ENCODE measurements at places on chromosomes 7 and 10.

DNA sequence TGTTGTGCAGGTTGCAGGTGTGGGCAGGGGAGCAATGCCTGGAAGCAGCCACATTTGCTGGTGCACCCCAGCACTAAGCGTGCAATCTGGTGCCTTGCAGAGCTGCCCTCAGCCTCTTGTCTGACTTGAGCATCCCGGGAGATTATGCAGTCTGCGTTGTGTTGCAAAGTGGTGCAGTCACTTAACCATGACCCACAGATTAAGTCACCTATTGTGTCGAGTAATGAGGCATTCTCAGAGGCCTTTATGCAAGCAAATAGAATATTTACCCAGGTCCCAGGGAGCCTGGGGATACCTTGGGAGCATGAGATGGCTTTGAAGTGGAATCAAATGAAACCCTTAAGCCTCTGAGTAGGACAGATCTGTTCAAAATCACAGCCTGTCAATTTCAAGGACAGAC is 529.0 kb downstream of the TYW1 start:
- no peak for DNase-seq

- no peak for DNase-seq
These were observed 34.6 kb downstream of the MPLKIP start for GRCh38 chr7:40099837-40100236.

- DNase-seq = no peak
These were observed 246.5 kb downstream of the COBL start for GRCh38 chr7:51070151-51070550.

DNA sequence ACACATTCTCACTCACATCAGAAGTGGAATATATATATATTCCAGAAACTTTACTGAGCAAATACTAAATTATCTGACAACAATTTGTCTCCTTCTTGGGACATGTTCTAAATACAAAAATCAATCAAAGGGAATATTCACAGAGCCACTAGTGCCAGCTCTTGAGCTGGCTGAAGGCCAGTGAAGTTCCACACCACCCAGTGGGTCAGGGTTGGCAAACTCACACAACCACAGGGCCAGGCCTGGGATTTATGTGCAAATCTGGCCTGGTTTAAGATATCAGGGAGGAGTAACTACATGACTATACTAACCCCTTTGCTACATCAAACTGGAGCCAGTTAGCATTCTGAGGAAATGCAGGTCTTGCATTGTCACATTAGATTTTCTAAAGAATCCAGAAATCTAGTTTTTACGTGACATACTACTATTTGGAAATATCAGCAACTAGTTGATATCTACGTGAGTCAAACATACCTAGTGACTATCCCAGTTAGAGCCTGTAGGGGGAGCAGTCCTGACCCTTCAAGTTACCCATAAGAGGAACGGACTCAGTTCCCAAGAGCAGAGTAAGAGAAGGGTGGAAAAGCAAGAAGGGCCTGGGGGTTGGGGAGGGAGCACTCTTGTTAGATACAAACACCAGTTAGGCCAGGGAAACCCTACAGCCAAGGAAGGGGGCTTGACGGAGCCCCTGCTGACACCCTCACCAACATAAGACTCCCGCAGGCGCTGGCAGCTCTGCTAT is 600.4 kb downstream of the KCNMA1 start:
- DNase-seq = no peak

DNA sequence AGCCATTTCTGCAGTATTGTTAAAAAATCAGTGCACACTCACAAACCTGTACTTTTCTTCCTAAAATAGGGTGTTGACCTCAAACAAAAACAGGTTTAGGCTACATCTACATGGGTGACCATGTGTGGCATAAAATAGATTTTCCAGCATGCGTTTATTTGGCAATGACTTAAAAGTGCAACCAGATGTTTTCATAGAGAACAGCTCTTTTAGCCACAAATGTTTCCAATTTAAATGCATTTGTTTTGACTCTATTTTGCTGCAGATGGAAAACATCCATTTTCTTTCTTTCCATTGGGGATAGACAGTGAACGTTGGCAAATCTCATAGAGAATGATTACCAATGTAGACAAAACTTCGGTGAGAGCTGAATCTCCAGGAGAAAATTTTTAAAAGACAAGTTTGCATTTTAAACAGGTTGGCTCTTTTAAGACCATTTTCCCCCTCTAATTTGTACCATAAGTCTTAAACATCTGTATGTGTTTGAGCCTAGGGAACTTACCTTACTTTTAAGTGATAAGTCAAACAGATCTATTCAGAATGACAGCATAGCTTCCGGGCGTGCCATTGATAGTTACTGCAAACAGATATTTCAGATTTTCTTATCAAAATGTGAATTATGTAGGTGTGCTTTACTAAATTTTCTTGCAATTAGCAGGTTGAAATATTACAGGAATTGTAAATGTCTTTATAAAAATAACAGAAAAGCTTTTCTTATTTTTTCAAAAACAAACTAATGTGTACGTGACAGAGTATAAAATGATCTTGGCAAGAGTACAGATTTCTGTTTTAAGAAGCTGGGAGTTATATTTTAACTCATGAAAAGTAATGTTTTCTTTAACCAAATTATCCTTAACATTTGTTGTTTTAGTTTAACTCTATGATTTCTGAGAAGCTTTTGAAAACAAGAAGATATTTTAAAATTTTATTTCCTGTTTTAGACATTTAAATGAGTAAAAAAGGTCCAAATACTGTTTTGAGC is 144.9 kb downstream of the HGF start:
- no peak for DNase-seq

- no peak for DNase-seq
These were observed 6.7 kb downstream of the SH2D4B start for GRCh38 chr10:80544316-80544953.

- DNase-seq = no peak
These were observed 7.1 kb downstream of the ZNF736 start for GRCh38 chr7:64320547-64321513.

- DNase-seq = no peak
These were observed 678.8 kb downstream of the INHBA start for GRCh38 chr7:41024126-41024525.

DNA sequence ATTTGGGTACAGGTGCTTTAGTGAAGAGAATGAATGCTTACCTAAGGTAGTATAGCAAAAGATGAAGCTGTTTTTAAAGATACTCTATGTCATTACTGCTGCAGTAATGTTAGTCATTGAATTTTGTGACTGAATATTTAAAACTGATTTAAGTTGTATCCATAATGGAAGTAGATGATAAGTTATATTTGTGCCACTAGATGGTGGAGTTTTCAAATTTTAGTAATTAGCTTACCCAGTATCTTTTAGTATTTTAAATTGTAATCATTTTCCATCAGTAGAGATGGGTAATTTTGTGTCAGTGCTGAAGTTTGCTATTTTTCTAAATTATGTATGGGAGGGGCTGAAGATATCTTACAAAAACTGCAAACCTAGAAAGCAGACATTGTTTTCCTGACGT is 25.2 kb downstream of the HBP1 start:
- DNase-seq = no peak

DNA sequence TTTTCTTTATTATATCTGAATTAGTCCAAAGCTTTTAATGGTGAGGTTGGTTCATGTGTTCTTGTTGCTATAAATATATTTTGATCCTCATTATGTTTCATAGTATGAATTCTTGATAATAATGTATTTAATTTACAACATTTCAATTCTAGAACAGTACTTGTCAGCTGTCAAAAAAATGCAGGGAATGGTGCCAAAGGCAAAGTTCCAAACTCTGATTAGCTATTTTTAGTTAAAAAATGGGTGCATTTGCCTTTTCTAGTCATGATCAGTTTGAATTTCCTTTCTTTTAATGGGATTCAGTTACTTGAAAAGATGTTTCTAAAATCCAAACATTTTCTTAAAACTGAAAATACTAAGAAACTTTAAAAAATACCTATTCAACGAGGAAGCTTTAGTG is 49.6 kb downstream of the ANKIB1 start:
- no peak for DNase-seq

GRCh38 chr10:5500910-5501309 is 1.5 kb upstream of the CALML5 start:
- DNase-seq = no peak

GRCh38 chr10:42937649-42938180 is 139.2 kb upstream of the RET start:
- no peak for DNase-seq

- DNase-seq = no peak
These were observed 164.2 kb upstream of the DPP6 start for GRCh38 chr7:153887749-153888569.

- no peak for DNase-seq
These were observed 216.6 kb downstream of the AGMO start for GRCh38 chr7:15345216-15345615.

DNA sequence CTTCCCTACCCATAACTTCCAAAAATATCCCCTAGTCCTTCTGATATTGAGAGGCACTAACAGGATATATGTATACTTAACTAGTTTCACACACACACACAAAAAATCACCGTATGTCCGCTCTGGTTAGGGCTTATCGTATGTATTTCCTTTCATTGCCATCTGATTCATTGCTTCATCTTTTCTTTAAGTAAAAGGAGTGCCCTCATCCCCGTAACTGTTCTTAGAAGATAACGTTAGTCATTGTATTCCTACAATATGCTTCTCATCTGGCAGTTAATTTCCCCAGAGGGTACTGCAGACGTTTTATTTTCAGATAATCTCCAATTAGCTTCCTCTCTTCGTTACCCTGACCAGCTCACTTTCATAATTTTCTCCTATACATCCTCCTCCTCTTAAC is 37.3 kb downstream of the NRCAM start:
- DNase-seq = no peak

GRCh38 chr10:69963178-69963834 is 89.3 kb upstream of the MACROH2A2 start:
- no peak for DNase-seq

DNA sequence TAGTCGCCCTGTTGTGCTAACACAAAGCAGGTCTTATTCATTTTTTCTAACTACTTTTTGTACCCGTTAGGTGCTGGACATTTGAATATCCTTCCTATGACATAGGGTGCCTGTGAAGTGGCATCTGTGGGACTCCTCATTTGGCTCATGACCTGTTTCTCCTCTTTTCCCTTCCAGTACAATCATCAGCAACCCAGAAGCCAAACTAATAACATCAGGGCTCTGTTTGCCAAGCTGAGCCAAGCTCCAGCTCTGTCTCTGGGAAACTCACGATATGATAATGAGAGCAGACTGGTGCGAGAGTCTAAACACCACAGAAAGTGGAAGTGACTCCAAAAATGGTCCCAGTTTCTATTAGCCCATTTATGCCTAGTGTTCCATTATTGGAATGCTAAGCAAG is 92.0 kb downstream of the SVIL start:
- no peak for DNase-seq

DNA sequence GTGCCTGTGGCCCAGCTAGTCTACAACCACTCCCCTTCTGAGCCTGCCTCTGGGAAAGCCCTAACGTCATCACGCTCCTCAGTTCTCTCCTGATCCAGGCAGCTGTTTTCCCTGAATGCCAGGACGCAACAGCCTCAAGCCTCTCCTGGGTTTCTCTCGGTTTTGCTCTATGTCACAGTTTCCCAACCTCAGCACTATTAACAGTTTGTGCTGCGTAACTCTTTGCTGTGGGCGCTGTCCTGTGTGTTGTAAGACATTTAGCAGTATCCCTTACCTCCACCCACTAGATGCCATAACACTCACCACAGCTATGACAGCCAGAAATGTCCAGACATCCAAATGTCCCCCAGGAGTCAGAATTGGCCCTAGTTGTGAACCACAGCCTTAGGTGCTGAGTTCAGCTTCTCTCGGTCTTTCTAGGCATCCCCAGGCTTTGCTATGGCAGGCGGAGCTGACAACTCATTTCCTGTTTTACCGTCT is 226.3 kb upstream of the NPVF start:
- no peak for DNase-seq

GRCh38 chr10:53638006-53638405 is 865.4 kb upstream of the MBL2 start:
- DNase-seq = no peak

DNA sequence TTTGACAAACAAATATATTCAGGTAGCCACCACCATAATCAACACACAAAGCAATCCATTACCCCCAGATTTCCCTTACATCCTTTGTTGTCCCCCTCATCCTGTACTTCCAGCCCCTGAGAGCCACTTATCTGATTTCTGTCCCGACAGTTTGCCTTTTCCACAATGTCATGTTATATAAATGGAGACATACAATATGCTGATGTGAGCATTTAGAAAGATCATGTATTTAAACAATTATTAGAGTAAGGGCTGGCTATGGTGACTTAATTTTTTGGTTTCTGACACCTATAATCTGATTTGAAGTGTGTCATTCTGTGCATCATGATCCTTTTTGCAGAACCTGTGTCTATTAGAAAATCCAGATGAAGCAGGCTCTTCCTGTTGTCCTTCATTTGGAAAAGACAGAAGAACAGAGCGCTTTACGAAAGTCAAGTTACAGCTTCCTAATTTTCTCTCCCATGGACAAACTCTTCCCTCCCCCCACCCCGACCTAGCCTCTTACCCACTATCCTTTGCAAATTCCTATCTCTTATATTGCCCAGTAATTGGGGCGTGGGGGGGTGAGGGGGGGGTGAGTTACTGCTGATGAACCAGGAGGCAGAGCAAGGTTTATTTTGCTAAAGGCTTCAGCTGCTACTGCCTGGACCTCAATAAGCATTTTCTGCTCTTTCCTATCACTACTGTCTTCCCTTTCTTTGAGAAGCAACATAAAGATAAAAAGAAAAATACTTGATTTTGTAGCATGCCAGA is 252.4 kb upstream of the C7orf33 start:
- DNase-seq = no peak

DNA sequence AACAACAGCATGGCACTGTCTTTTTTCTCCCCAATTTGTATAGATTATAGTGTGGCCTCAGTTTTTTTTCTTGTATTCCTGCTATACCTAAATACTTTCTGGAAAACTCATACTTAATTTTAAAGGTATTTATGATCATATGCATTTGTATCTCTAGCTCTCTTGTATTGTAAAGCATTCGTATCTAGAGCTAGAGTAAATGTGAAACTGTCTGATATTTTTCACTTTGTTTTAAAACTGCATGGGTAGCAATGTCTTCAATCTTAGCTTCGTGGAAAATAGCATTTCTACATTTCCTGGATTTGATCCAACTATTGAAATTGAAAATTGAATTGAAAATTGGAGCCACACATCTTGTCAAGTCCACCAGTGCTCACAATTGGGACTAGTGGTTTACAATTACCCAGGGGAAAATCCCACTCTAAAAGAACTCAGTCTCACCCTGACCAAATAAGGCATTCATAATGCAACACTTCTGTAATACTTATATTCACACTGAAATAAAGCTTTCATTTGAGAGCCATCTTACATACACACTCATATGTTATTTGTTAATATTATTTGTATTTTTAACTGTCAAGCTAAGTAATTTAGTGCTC is 51.3 kb upstream of the KLF6 start:
- no peak for DNase-seq

DNA sequence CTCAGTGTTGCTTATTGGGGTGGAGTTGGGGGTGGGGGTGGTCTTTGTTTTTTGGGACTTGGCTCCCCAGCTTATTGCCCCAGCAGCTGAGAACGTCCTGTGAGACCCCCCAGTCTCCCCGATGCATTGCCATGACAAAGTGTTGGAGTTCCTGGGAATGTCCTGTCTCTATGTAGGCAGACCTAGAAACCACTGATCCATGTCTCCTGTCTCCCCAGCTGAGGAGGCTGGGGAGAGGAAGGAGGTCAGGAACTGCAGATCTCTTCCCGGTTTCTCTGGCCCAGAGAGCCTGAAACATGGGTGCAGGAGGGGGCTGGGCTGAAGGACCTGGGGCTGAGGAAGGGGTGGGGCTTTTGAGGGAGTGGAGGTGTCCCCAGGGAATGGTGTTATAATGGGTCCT is 80.2 kb upstream of the GTF2IRD1 start:
- no peak for DNase-seq

- no peak for DNase-seq
These were observed 253.0 kb upstream of the PPP2R2D start for GRCh38 chr10:131647789-131648188.

- DNase-seq = no peak
These were observed 964.5 kb downstream of the CNTNAP2 start for GRCh38 chr7:147081117-147081516.
